ENCODE measurements at places on chromosomes 5 and 9.

DNA sequence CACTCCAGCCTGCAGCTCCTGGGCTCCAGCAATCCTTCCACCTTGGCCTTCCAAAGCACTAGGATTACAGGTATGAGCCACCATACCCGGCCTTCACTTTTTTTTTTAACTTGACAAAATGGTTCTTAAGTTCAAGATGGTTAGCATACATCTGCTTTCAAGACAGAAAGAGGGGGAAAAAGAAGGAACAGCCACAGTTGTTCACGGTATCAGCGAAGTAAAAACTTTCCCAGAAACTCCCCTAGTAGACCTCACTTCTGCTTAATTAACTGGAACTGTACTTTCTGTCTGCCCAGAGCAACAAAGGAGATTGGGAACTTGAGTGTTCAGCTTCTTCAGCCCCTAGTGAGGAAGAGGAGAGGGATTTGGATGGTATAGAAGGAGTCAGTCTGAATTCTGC is 116.7 kb downstream of the UGCG start:
- DNase-seq, result no peak

GRCh38 chr5:77032635-77033034 is 2.4 kb downstream of the AGGF1 start:
- DNase-seq, result no peak

DNA sequence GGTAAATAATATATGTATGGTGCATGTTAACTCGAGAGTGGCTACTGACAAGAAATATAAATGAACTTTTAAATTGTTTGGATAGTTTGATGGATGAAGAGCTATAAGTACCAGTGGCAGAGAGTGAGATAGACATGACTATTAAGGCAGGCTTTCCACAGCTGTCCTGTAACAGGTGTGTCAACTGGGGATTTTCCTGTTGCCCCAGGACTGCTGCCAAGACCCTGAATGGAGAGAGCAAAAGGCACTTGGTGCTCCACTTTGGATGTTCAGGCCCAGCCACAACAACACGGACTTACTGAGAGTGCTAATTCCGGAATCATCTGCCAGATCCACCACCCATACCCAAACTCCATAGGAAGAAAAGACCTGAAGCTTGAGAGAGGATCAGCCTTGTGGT is 215.1 kb downstream of the SEC61B start:
- no peak for DNase-seq

GRCh38 chr5:56075361-56075760 is 80.6 kb upstream of the IL6ST start:
- no peak for DNase-seq

GRCh38 chr9:1440256-1440655 is 390.1 kb downstream of the DMRT2 start:
- DNase-seq, result no peak

GRCh38 chr9:24382566-24382965 is 163.1 kb downstream of the IZUMO3 start:
- no peak for DNase-seq

DNA sequence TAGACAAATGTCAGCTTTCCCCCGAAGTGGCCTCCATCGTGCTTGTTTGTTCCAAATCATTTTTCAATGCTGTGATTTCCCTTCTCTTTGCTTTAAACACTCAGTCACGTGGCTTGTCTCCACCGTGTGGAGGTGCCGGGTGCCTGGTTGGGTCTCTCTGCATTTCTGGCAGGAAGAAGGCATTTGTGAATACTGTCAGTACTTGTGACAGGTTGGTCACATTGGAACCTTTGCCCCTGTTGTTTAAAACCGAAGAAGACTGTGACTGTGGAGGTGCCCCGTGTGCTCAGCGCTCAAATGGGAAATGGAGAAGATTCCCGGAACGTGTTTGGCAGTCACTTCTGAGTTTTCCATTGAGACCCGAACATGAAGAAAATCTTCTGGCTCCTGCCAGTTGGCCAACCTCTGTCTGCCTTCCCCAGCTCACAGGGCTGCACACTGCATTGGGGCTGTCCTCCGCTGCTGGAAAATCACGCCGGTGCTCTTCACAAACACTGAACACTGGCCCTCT is 74.6 kb downstream of the LMNB1 start:
- no peak for DNase-seq

- no peak for DNase-seq
Observed at GRCh38 chr9:90722071-90722470, 79.4 kb upstream of the DIRAS2 start.

DNA sequence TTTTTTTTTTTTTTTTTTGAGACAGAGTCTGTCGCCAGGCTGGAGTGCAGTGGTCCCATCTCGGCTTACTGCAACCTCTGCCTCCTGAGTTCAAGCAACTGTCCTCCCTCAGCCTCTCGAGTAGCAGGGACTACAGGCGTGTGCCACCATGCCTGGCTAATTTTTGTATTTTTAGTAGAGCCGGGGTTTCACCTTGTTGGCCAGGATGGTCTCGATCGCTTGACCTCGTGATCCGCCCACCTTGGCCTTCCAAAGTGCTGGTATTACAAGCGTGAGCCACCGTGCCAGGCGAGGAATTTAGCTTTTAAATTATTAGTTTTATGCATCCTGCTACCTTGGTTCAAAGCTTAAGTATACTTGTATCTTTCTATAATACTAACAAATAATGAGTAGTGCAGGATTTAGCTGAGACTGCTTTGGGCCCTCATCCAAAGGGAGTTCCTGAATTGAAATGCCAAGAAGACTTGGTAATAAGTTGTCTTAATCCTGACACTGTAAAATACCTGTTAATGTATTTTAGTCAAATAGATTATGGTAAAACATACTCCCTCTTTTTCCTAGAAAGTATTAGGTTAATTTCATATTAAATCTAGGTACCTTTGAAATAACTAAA is 5.0 kb downstream of the CDC42SE2 start:
- no peak for DNase-seq

DNA sequence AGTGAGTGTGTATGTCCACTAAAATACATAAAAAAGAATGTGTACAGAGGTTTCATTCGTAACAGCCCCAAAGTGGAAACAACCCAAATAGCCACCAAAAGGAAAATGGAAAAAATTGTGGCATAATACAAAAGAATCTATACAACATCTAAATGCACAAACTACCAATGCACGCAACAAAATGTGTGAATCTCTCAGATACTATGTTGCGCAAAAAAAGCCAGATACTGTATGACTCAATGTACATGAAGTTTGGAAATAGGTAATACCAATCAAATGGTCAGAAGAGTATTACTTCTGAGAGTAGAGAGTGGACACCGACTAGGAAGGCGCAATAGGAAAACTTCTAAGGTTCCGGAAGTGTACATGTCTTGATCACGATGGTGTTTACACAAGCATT is 2.4 kb downstream of the XPA start:
- DNase-seq, result no peak

GRCh38 chr9:129070696-129071525 is 10.0 kb upstream of the DOLPP1 start:
- no peak for DNase-seq

GRCh38 chr9:133957328-133957727 is 34.8 kb downstream of the VAV2 start:
- no peak for DNase-seq

GRCh38 chr5:122902263-122902662 is 56.9 kb downstream of the SNX24 start:
- DNase-seq, result no peak

DNA sequence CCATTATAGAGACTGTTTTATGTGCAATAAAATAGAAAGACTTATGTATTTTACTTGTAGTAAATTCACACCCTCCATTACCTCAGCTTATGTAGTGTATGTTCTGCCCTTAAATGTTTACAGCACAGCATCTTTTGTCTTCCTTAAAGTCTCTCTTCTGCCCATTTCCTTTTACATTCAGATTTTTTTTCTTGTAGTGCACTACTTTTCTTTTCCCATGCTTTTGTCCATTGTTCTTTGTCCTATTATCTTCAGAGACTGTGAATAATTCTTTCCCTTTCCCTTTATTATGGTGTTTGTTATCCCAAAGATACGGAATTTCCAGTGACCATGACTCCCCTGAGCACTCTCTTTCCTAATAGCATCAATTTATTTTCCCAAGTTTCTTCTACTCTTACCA is 66.1 kb upstream of the TYRP1 start:
- no peak for DNase-seq

DNA sequence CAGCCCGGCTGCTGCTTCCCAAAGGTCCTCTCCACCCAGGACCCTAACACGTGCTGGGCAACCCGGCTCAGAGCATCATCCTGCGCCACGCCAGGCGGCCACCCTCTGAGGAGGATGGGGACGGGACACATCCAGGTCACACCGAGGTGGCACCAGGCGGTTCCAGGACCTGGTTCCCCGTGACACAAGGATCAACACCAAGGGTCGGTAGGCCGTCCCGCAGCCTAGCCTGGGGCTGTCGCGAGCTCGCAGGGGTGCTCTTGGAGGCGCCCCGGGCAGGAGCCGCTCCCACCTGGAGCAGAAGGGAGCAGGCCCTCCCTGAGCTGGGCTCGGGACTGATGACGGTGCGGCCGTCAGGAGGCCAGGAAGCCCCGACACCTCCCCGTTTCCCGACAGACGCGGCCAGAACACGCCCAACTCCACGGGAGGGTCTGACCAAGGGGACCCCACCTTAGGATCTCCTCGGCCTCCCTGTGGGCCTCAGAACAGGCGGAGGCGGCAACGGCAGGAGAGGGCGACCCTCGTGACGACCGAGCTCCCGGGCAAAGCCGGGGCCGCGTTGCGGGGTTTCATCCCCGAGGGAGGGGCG is 6.3 kb downstream of the EXD3 start:
- no peak for DNase-seq

DNA sequence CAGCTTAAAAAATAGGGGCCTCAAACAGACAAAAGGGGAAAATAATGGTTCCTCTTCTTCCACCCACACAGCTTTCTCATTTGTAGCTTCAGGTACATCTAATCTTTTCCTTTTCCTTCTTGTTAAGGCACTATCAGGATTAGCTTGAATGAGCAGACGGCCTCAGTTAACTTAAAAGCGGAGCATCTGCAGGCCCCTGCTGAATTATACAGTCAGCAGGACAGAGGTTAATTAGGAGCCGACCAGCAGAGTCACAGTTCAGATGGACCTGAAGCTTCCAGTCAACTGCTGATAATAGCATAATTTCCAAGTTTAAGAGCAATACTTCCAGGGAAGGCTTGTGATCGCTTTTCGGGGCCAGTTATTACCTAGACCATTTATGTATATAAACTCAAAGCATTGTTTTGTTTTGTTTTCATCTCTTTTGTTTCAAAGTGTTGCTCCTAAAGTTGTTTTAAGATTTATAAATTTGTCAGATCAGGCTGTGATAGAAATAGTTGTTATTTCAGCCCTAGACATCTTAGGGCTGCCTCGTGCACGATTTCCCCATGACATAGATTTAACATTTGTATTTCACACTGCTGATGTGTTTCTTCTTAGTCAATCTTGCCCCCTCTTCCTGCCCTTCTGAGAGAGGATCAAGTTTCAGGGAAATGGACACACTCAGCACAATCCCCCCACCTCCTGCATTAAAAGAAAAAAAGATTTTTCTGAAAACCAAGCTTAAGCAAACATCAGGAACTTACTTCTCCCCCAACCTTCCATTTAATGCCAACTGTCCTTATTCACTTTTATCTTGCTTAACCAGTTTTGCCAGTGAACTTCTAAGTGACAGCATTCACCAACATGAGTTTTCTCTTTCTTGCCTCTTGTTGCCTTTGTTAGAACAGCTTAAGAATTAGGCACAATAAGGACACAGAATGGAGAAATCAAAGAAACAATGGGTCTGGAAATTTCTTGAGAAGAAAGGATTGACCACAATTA is 449.8 kb downstream of the ARHGEF28 start:
- DNase-seq, result no peak

DNA sequence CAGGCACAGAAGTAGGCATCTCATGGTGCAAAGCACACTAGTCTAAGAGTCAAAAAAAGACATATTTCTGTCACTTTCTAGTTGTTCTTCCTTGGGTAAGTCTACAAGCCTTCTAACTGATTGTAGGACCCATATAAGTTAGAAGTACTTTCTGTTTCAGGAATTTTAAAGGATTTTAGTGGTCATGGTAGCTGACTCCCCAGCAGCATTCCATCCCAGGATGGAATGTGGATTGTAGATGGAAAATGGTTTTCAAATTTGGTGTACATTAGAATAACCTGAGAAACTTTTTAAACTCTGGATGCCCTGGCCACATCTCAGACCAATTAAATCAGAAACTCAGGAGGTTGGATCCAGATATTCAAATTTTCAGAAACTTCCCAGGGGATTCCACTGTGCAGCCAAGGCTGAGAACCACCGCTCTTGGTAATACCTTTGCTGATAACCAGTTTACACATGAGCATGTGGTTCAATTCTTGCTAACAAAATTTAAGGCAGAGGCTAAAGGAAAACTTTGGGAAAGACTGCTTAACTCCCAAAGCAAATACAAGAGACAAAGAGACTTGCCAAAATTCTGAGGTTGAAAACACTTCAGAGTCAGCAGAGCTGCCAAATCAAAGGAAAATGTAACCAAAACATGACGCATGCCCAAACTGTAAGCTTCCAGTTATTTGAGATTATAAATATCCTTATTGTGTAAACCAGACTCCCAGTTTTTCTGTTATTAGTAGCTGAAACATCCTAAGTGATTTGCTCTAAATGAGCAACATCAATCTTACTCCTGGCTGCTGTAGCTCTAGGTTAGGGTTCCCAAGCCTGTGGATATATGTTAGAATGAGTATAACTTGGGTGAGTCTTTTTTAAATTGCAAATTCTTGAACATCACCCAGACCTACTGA is 145.4 kb upstream of the MTAP start:
- no peak for DNase-seq

DNA sequence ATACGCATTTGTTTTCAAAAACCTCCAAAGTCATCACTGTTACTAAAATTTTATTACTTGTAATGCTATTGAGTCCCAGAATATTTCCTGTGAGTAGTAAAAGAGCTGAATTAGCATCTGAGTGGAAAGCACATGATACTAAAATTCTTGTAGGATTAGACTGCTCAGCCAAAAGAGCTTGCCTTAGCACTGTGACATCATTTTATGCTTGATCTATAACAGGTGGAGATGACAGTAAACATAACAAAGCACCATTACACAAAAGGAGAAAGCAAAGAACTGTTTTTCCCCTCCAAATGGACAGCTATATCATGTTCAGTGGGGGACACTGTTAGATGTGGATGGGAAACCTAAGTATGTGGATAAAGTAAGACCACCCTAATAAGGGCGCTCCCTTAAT is 5.8 kb upstream of the JAK2 start:
- no peak for DNase-seq

GRCh38 chr5:24535646-24536045 is 109.1 kb downstream of the CDH10 start:
- no peak for DNase-seq

DNA sequence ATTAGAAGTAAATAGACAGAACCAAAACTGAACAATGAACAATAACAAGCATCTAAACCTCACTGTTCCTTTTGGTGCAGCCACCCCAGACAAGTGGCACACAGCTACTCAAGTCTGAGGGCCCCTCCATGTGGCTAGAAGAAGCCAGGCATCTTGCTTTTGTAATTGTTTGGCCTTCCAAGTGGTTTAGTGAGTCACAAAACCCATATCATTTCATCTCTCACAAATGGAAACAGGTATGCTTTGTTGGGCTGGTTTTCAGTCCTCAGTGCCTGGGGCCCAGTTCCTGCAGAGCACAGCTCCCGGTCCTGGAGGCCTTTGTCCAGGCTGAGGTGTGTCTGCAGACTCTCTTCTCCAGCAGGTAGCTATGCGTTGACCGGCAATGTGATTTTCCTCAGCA is 16.7 kb downstream of the PRLR start:
- no peak for DNase-seq

- no peak for DNase-seq
Observed at GRCh38 chr5:149391524-149391923, 12.4 kb upstream of the IL17B start.
